ENCODE measurements at places on chromosomes 6 and 20.
A peak's percentile ranks its signal among the peaks of the same experiment; 100 is the strongest.

DNA sequence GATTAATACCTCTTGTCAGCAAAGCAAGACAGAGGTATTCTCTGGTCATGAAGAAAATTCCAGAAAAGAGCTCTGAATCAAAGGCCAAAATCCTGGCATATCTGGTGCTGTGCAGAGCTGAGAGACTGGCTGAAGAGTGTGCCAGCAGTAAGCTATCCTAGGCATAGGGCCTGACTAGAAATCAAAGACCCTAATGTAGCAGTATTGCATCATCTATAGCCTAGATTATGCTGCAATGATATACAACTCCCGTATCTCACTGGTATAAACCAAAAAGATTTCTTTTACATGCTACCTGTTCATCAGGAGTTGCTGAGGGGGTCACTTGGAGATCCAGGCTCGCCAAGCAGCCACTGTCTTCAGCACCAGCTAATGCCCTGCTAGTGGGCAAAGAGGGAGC lies 30.9 kb upstream of the TRIM39 start:
- no peak for DNase-seq

- DNase-seq: peak; percentile 73
These were observed 32.0 kb downstream of the POM121L2 start for GRCh38 chr6:27280064-27280539.

DNA sequence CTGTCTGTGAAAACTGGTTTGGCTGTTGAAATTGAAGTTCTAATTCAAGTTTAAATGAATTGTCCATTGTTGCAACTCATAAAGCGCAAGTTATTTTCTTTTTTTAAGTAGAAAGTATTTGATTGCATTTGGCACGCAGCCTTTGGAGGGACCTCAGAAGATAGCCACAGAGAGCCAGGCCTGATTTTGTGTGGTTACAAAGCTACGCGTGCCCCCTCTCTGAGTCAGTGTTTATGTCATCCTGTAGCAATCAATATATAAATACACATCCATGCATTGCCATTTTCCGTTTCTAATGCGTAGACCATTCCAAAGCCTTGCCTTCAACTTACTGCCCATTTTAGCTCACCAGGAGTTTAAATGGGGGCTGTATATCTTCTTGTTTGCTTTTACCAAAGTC lies 173.2 kb downstream of the TMEM242 start:
- no peak for DNase-seq

GRCh38 chr20:460180-460579 lies 2.2 kb downstream of the TBC1D20 start:
- no peak for DNase-seq

DNA sequence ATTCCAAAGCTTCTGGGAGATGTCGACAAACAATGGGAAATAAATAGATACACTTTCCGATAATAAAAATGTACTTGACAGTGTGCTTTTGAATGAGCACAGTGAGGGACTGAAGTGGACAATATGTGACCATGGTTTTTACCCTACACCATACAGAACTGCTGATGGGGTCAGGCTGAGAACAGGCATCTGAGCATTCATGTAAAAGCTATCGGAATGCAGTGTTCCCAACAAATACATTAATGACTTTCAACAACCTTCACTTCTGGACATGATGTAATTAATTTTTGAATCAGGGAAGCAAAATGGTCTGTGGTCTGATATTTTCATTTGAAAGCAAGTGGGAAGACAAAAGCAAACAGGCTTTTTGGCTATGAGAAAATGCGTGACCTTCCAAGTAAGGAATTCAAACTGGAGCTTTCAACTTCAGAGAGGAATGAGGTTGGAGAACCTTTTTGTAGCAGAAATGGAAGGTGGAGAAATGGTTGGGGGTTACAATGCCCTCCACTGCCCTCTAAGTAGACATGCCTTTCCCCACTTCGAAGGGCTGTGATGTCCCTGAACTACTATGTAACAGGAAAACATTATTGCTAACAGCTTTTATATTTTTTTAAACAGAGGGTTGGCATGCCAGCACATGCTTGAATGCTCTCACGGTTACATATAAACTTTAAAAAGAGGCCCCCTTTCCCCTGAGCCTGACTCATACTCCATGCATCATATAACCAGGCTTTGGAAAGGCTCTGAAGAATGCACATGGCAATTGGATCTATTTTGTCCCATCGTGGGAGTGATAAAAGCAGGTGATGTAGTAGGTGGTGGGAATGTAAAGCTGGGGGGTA lies 203.5 kb upstream of the CITED2 start:
- DNase-seq: no peak

DNA sequence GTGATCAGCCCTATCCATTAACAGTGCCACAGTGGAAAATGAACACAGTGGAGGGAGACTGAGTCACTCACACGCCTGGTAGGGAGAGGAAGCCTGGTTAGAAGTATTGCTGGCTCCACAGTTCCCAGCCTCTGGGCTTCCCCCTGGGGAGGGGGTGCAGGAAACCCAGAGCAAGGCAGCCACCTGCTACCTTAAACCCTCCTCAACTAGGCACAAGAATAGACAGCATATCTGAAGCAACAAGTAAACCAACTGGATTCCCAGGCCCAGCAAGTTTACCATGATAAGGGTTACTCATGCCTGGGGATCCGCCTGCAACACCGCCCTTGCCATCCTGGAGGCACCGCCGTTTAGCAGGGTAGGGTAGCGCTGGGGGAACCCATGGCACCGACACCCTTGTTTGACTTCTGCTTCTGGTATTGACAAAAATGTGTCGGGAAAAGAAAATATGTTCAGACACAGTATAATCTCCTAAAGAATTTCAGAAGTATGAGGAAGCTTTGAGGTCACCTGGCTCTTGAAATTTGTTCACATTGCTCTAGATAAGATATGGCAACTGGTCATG lies 38.3 kb downstream of the SLC22A23 start:
- DNase-seq: no peak

DNA sequence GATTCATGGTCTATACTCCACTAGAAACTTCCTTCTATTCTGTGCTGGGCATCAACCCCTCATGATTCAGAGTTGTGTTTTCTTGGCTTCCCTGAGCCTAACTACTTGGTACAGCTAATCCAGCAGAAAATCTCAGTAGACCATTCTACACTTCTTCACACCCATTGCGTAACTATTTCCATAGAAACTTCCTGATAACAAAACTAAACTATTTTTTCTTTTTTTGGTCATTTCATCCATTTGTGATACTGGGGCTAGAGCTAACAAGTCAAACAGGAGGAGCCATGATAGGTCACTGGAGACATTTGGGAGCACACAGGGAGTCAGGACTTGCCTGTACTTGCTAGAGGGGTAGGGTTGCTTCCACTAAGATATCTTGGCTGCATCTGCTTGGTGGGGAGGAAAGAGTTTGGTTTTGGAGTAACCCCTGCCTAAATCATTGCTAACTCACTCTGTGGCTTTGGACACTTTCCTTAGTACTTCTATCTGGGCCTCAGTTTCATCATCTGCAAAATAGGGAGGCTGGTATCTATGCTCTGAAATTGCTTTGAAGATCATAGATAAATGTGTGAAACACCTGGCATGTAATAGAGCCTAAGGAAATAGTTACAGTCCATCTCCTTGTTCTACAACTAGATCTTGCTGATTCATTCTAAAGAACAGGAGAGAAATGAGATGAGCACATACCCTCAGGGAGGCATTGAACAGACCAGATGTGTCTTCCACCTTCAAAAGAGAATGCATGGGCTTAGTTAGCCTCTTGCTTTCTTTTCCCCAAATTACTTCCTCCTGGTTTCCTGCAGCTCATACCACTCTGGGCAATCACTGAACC lies 127.9 kb upstream of the ADGRF1 start:
- DNase-seq: no peak

GRCh38 chr6:14804785-14805210 lies 441.1 kb upstream of the JARID2 start:
- DNase-seq: peak; percentile 51

DNA sequence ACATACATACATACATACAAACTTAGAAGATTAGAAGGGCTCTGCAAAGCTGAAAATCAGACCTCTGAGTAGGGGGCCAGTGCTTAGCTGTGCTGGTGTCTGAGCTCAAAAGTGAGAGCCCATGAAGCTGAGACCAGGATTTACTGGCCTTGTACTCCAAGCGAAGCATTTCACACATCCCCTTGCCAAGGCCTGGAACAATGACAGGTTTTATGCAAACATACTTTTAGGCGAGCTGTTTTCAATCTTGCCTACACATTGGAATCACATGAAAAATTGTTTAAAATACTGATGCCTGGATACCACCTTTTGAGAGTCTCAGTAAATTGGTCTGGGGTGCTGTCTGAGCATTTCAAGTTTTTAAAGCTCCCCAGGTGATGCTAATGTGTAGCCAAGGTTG lies 80.9 kb upstream of the SRSF6 start:
- DNase-seq: no peak

DNA sequence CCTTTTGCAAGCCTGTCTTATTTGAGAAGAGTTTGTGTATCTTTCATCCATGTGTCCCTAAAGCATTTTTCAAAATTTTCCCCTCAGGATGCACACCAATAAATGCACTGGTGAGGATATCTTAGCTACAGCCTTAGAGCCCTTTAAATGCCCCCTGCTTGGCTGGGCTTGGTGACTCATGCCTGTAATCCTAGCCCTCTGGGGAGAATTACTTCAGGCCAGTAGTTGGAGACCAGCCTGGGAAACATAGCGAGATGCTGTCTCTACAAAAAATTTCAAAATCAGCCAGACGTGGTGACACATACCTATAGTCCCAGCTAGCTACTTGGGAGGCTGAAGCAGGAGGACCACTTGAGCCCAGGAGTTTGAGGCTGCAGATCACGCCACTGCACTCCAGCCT lies 33.8 kb upstream of the PLCB4 start:
- no peak for DNase-seq

- DNase-seq: no peak
These were observed 1127.5 kb downstream of the GRIK2 start for GRCh38 chr6:102520966-102521365.

- DNase-seq: peak; percentile 50
These were observed 650 bp upstream of the TTK start for GRCh38 chr6:80003826-80004172.

DNA sequence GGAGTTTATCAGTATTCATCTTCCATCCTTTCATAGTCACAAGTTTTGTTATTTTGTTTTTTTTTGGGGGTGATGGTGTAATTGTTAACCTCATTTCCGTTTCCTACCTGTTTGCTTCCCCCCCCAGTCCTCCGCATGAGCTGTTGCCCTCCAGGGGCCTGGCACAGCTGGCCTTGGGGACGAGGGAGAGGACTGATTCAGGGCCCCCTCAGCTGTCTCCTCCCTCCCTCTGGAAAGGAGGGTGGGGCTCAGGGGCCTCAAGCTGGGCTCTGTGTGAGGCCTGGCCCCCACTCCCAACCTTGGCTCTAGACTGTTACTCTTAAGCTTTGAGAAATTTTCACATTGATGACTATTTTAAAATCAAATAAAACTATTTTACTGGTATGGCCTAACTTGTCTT lies 4.0 kb downstream of the LRRC73 start:
- DNase-seq: no peak

- peak; percentile 69 for DNase-seq
These were observed 37.6 kb upstream of the ZBP1 start for GRCh38 chr20:57657535-57658446.

DNA sequence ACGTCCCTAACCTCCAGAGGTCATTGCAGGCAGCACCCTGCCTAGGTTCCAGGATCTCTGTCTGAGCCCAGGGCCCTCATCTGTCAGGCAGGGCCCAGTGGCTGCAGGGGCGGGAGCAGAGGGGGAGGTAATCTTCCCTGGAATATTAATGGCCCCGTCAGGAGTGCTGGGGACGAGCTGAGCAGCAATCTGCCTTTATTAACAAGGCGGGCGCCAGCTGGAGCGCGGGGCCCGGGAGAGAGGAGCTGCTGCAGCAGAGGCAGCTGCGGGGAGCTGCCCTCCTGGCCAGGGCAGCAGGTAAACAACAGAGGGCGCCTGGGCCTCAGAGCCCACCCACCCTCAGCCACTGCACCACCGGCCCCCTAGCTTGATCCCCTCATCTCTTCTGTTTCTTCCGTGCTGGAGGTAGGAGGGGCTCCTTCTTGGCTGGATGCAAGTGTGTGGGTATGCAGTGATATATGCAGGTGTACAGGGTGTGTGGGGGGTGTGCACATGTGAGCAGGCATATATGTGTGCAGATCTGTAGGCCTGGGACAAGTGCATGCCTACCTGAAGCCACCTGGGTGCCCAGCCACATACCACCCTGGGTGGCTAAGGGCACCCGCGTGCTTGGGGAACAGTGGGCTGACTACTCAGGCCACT lies 131.8 kb upstream of the MLN start:
- DNase-seq: no peak

- DNase-seq: no peak
These were observed 21.9 kb downstream of the SPATA2 start for GRCh38 chr20:49893242-49894072.

DNA sequence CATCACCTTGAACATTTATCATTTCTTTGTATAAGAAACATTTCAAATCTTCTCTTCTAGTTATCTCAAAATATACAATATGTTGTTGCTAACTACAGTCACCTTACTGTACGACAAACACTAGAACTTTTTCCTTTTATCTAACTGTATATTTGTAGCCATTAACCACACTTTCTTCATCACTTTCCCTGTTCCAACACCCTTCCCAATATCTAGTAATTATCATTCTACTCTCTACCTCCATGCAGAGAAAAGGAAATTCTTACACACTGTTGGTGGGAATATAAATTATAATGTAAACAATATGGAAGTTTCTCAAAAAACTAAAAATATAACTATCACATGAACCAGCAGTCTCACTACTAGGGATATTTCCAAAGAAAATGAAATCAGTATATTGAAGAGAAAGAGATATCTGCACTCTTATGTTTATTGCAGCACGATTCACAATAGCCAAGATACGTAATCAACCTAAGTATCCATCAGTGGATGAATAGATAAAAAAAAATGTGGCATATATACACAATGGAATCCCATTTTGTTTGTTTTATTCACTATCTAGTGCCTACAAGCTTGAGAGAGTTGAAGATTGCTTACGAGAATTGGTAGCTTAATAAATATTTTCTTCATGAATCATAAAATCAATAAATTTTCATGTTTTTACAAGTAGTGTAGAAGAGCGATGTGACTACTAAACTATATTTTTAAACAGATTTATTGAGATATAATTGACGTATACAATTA lies 2.4 kb downstream of the RHAG start:
- DNase-seq: no peak

DNA sequence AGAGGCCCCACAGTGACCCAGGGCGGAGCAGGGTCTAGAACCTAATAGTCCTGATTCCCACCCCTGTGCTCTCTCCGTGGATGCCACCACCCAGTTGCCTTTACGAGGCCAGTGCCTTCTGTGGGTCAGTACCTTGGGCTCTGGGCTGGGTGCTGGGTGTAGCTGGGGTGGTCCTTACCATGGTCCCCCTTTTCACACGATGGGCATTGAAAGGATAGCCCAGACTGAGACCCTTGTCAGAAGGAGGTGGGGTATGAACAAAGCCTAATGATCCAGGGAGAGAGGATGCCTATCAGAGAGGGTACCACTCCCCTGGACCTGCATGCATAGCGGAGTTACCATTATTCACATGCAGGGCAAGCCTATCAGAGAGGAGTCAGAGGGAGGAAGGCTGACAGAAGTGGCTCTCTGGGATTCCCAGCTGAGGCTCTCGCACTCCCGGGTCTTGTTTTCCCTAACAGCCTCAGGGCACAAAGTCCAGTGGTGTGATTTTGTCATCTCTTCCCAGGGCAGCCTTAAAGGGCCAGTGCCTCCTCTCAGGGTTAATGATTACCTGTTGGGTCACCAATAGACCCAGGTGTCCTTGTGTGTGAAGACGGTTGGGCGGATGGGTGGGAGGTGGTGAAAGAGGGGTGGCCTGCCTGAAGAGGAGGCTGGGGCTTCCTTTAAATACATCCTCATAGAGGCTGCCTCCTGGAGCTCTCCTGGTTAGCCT lies 36.2 kb downstream of the VEGFA start:
- no peak for DNase-seq

- no peak for DNase-seq
These were observed 24.6 kb downstream of the TBXT start for GRCh38 chr6:166143011-166143410.
